ENCODE measurements at places on chromosomes 2 and 18.

- no peak for DNase-seq
These were observed 6.1 kb upstream of the IL37 start for GRCh38 chr2:112904883-112905282.

GRCh38 chr2:17894556-17894955, 16.1 kb downstream of the KCNS3 start:
- DNase-seq: no peak

DNA sequence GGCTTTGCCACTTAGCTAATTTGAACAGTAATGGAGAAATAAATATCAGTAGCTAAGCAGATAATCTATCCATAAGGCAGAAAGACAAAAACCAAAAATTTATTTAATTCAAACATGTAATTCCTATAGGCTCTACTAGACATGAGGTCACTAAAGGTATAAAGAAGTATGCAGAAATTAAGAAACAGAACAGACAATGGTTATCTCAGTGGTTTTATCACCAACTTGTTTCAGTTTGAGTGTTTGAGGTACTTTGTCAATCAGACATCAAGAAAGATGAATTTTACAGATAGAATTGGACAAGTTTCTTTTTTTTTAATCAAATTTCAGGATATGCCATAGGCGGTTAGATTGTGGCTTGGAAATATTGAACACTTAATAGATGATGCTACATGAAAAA, 67.4 kb upstream of the ZEB2 start:
- DNase-seq: no peak

DNA sequence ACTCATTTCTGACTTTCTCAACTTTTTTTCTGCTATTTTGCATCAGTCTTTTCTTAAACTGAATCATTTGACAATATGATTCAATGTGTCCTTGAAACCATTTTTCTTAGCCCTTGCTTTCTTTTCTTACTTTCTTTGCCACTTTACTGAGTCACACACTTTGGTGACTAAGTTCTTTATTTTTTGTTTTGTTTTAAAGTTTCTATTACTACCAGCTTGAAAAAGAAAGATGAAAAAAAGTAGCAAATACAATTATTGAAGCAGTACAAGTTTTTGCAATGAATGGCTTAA, 116.5 kb downstream of the DOCK10 start:
- DNase-seq: no peak

DNA sequence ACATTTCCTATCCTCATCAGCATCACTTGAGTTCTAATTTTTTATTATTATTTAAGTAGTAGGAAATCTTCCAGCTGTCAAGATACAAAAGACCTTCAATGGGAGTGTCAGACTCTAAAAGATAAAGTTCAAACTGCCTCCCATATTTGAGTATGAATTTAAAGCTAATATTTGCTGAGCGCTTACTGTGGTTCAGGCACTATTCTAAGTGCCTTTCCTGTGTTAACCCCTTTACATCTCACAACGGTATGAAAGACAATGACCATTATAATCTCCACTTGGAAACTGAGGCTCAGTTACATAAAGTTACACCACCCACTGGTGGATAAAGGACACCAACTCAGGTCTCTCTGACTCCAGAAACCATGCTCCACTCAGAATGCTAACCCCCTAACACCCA, 39.9 kb downstream of the RAB6C start:
- no peak for DNase-seq
